ENCODE measurements at places on chromosomes 6 and 20.

DNA sequence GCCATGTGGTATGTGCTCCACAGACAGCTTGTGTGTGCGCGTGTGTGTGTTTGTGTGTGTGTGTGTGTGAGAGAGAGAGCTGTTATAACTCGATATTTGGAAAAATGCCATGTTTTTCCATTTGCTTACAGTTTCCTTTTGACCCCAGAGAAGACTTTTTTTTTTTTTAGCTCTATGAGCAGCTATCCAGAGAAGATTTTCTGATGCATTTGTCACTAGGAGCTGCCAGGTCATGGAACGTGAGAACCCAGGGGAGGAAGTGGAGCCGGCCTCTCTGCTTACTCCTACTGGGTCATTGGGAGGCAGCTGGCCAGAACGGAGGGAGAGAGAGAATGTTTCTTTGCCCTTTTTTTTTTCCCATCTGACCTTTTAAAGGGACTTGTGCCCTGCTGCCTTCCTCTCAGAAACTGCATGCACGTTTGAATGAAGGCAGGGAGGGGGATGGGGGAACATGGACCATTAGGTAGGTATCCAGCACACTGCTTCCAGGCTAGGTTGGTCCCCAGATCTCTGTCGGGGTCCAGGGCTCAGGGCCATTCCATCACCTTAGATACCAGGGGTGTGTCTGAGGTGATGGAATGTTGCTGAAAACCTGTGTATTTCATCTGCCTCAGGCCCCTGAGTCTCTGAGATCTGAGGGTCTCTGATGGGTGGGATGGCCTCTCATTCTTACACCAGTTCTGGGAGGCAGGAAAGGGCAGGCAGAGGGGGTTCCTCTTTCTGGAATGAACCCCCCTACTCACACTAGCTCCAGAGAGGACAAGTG lies 11.2 kb upstream of the MRPS18A start:
- DNase-seq, result no peak

GRCh38 chr6:90401933-90402830 lies 105.5 kb upstream of the BACH2 start:
- DNase-seq, result no peak

DNA sequence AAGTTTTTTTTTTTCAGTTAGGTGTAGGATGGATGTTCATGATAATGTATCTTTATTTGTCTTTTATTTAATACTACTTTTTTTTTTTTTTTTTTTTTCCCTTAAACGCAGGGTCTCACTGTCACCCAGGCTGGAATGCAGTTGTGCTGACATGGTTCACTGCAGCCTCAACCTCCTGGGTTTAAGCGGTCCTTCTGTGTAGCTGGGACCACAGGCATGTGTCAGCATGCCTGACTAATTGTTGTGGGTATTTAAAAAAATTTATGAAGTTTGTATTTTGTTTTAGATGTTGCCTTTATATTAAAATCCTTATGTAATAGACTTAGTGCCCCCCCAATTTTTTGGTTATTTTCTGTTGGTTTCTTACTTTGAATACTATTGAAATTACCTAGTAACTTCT lies 42.6 kb downstream of the NCOA3 start:
- DNase-seq, result no peak

DNA sequence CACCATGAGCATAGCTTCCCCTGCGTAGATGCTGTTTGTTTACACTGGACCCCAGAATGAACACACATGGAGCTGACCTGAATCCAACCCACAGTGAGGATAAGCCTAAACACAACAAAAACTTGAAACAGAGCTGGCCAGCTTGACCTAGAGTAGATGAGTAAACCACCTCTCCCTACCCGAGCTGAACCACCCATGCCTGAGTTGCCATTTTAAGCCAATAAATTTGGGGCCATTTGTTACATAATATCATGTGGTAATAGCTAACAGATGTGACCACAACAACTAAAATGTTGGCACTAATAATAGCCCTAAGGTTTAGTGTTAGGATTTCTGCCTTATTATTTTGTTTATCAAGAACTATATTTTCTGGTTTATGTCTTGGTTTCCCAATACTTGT lies 103.2 kb upstream of the GRIK2 start:
- no peak for DNase-seq

- DNase-seq, result no peak
Measured at GRCh38 chr20:63736893-63737694, 630 bp downstream of the LIME1 start.

- DNase-seq, result no peak
Measured at GRCh38 chr6:103872233-103872632, 987.5 kb downstream of the HACE1 start.

GRCh38 chr6:31580438-31580740 lies 1.8 kb downstream of the LTB start:
- no peak for DNase-seq

Measured in KBM-7 (cell line).